Central memory CD4-positive, alpha-beta T cell (primary cell): ENCODE measurements at places on chromosomes 4 and X.

DNA sequence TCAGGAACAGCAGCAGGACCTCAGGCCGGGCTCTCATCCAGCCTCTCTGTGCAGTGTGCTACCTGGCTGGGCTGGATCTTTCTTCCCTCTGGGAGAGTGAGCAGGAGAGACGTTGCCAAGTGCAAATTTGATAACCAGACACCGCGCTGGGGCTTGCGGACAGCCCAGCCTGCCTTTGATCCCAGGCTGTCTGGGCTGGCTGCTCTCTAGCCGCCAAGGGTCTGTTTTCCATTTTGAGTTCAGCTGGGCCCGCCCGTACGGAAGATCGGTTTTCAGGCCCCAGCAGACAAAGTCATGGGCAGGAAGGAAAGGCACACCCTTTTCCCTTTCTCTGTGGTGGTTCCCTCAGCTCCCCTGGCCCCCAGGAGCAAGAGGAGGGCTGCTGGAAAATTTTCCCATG is 90.2 kb downstream of the CPZ start:
- no peak for DNase-seq

- DNase-seq, result no peak
Measured at GRCh38 chrX:150886381-150886780, 12.1 kb downstream of the CD99L2 start.

GRCh38 chrX:100353326-100353725 is 56.7 kb downstream of the PCDH19 start:
- DNase-seq, result no peak

DNA sequence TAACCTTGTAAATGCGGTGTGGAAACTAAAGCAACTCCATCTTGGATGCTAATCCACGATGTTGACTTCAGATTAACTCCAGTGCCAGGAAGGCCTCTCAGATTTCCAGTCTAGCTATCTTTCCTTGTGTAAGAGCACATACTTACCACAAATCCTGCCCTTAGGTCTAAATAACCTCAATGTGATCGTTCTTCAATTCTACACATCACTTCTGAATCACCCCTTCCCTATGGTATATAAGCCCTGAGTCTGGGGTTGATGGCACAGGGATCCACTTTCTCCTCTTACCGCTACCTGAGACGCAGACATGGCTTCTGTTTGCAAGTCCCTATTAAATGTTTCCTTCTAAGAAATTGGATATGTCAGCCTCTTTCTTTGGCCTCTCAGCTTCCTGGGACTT is 17.5 kb upstream of the ZNF41 start:
- DNase-seq, result no peak

GRCh38 chr4:79561751-79562150 is 153.7 kb upstream of the GK2 start:
- no peak for DNase-seq

GRCh38 chrX:68650491-68650890 is 3.0 kb downstream of the STARD8 start:
- no peak for DNase-seq
